ENCODE measurements at places on chromosomes 2 and 18.

- DNase-seq, result no peak
These were observed 106.7 kb upstream of the KLHL14 start for GRCh38 chr18:32879497-32879896.

GRCh38 chr2:17101091-17101490, 417.1 kb downstream of the RAD51AP2 start:
- no peak for DNase-seq

- no peak for DNase-seq
These were observed 160.3 kb upstream of the SIX2 start for GRCh38 chr2:45169339-45170190.

DNA sequence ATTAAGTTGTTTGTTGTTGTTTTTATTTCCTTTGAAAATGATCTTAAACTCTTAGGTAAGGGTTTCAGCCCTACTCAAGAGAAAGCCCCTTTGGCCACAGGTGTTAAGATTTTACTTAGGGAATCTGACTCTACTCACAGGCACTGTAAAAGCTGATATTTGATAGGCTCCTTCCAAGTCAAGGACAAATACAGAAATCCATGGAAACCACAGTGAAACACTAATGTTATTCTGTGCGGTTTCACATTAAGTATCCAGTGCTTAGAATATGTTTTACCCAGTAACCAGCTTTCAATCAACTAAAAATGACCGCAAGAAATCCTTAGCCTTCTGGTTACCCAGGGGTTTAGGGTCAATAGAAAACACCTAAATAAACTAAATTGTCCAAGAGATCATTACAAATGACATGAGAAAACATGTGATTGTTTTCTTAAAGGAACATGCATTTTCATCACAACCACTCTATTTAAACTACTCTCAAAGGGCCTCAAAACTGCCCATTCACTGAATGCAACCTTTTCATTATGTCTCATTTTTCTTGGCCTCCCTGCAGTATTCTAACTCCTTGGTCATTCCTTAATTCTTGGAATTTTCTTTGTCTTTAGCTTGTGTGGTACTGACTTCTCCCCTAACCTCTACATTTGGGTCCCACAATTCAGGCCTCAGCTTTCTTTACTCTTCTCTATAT, 56.0 kb downstream of the CDH2 start:
- DNase-seq, result no peak

GRCh38 chr2:107419191-107419590, 407.5 kb upstream of the RGPD4 start:
- DNase-seq, result no peak

DNA sequence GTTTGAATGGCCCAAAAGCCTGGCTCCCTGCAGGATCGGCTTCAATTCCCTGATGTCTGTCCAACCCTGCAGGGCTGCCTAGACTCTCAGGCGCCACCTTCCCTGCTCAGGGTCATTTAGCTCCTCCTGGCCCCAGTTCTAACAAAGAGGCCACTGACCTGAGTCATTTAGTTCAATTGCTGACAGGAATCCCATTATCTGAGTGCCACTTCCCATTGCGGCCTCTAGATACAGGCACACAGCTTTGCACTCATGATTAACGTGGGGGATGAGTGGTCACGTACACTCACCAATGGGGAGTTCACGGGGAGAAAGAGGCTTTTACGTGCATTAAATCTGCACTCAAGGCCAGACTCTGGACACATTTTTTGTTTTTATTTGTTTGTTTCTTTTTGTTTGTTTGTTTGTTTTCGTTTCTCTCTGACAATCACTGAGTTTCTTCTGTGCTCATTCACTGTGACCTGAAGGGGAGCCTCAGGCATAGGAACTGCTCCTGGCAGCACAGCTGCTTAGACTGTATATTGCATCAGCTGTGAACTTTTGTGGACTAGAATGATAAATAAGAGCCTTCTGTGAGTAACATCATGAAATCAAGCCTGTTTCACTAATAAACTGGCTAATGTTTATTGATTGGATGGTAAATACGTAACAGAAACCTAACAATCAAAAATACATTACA, 118.9 kb upstream of the CTNNA2 start:
- DNase-seq, result no peak

Data from thoracic aorta (tissue), 2 donors.